Vagina (tissue), 2 donors: ENCODE measurements at places on chromosomes 2 and 18. TPM values are rescaled to one million over a fixed set of nuclear protein-coding genes. Genes with fewer than 3 reads are reported as not detected.

- no peaks in the 10 kb centered on the region for H3K36me3 ChIP-seq
- DNase-seq = no peak
- no peaks in the 10 kb centered on the region for H3K27me3 ChIP-seq
- H3K4me3 ChIP-seq = no peak overlapping the region
- no peak overlapping the region for H3K27ac ChIP-seq
These were observed 12.0 kb downstream of the THSD7B start for GRCh38 chr2:136777391-136777790.

DNA sequence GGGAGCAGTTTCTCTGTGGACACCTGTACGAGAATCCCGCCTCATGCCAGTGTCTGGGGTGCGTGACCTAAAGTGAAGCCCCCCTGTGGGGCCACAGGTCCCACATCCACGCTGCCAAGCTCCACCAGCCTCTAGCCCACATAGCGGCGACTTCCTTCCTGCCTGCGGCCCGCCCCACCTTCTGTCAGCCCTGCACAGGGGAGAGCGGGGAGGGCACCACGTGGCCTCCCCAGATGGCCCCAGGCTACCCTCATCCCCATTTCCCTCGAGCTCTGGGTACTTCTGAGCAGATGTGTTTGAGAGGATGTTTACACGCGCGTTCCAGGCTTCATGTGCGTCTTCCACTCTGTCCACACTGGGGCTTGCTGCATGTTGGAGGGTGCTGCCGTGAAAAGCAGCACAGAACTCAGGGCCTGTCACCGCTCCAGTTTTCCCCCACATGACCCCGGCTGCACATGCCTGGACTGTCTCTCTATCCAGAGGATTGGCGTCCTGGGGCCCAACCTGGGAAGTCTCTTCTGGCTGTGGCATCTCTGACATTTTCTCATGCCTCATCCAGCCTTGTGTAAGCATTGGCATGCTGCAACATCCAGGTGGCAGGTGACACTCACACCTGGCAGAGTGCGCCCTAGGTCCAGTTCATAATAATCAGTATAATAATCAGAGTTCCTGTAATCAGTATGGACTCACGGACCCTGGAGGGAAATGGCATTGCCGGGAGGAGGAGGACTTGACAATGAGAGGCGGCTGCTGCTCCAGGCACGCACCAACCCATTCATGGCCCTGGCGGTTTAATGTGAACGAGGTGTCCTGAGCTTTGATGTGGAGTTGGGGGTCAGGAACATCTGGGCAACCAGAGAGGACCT, 146.3 kb upstream of the TWIST2 start:
- H3K36me3 ChIP-seq = no peaks in the 10 kb centered on the region
- H3K4me3 ChIP-seq = no peak overlapping the region
- H3K27ac ChIP-seq = no peak overlapping the region
- no peaks in the 10 kb centered on the region for H3K27me3 ChIP-seq

- H3K27me3 ChIP-seq = no peaks in the 10 kb centered on the region
- H3K4me1 ChIP-seq = no peaks in the 10 kb centered on the region
- H3K36me3 ChIP-seq = no peaks in the 10 kb centered on the region
- H3K27ac ChIP-seq = no peak overlapping the region
- no peak for DNase-seq
These were observed 357.5 kb upstream of the ETAA1 start for GRCh38 chr2:67039517-67040103.

GRCh38 chr2:65574993-65575392, 142.6 kb upstream of the SPRED2 start:
- H3K4me3 ChIP-seq = no peak overlapping the region
- no peaks in the 10 kb centered on the region for H3K27me3 ChIP-seq
- H3K27ac ChIP-seq = no peak overlapping the region
- H3K36me3 ChIP-seq = no peaks in the 10 kb centered on the region

DNA sequence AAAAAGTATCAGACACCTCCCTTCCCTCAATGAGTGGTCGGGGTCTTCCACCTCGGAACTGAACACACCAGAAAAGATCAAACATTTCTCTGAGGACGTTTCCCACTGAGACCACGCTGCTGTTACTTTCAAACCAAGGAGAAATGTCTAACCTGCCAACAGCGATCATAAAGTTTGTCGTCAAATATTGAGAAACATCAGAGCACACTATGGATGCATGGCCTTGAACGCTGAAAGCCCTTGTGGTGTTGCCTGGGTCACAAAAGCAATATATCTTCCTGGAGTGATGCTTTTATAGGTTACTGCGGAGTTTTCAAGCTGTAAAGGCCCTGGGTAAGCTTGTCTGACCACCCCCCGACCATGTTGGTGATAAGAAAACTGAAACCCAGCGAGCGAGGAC, 70.2 kb upstream of the ID2 start:
- H3K36me3 ChIP-seq = no peaks in the 10 kb centered on the region
- H3K27me3 ChIP-seq = no peaks in the 10 kb centered on the region
- no peak overlapping the region for H3K4me3 ChIP-seq
- DNase-seq = no peak

DNA sequence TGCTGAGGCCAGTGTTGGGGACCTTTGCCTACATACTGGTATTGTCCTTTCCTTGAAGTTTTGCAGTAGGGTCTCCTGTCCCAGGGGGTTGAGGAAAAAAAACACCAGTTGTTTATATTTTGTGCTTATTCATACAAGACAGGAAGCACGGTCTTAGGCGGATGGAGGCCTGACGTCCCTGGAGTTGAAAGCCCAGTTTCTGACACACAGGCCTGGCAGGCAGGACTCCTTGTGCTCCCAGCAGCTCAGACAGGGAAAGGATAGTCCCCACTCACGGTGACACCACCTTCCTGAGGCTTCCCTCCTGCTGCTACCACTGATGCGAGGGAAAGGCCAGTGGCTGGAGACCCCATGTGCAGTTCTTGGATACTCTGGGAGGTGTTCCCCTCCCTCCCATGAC, 15.5 kb upstream of the SP100 start:
- H3K27ac ChIP-seq = no peak overlapping the region
- H3K4me3 ChIP-seq = no peak overlapping the region
- no peaks in the 10 kb centered on the region for H3K36me3 ChIP-seq
- no peaks in the 10 kb centered on the region for H3K4me1 ChIP-seq
- H3K27me3 ChIP-seq = no peaks in the 10 kb centered on the region

DNA sequence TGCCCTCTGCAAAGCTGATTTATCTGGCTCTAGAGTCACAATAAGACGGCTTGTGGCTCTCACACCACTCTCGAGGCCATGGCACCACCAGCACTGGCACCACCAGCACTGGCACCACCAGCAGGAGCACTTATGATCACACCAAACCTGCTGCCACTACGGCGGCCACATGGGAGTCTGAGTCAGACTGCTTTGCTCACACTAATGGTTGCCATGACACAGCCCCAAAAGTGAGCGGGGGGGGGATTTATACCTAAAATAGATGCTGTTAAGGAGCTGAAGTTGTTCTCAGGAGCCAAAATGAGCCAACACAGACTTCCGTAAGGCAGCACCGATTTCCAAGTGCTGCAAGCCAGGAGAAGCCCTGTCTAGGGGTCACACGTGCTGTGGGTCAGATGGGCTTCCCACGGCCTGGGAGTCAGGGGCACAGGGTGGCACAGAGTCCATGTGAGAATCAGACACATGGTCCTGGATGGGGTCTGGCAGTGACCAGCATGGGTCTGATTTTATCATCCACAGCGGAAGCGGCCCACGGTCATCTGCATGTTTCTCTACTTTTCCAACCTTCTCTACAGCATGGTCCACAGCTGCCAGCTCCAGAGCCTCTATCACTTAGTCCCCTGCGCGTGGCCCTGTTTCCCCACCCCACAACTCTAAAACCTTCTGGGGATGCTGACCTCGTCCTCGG, 16.7 kb downstream of the DNMT3A start:
- no peaks in the 10 kb centered on the region for H3K36me3 ChIP-seq
- H3K4me1 ChIP-seq = peaks cover 27% of the 10 kb centered on the region
- H3K27me3 ChIP-seq = no peaks in the 10 kb centered on the region
- no peak overlapping the region for H3K4me3 ChIP-seq
- no peak overlapping the region for H3K27ac ChIP-seq

- no peaks in the 10 kb centered on the region for H3K36me3 ChIP-seq
- no peaks in the 10 kb centered on the region for H3K27me3 ChIP-seq
- peaks cover 59% of the 10 kb centered on the region for H3K4me1 ChIP-seq
- peak overlapping the region; percentile 69 for H3K27ac ChIP-seq
- no peak for DNase-seq
- no peak overlapping the region for H3K4me3 ChIP-seq
These were observed 93.5 kb downstream of the ZNF516 start for GRCh38 chr18:76401498-76401897.

DNA sequence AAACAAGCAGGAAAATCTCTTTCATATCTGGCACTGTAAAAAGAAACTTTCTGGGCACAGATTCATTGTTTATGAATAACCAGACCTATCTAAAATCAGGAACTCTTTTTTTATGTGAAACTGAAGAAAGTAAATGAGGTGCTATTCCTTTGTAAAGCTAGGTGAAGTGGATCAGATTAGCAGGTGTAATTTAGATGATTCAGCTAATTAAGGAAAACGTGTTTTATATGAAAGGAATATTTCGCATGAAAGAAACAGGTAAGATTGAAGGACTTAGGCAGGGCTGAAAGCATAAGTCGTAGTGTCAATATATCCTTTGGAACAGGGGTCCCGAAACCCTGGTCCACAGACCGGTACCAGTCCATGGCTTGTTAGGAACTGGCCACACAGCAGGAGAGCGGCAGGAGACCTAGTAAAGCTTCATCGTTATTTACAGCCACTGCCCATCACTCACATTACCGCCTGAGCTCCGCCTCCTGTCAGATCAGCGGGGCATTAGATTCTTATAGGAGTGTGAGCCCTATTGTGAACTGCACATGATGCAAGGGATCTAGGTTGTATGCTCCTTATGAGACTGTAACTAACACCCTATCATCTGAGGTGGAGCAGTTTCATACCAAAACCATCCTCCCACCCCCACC, 20.3 kb upstream of the XIRP2 start:
- H3K4me1 ChIP-seq = no peaks in the 10 kb centered on the region
- H3K27me3 ChIP-seq = no peaks in the 10 kb centered on the region

GRCh38 chr2:159604159-159604558, 12.2 kb downstream of the BAZ2B start:
- no peak for DNase-seq
- no peak overlapping the region for H3K27ac ChIP-seq
- peaks cover 47% of the 10 kb centered on the region for H3K4me1 ChIP-seq
- H3K4me3 ChIP-seq = no peak overlapping the region

DNA sequence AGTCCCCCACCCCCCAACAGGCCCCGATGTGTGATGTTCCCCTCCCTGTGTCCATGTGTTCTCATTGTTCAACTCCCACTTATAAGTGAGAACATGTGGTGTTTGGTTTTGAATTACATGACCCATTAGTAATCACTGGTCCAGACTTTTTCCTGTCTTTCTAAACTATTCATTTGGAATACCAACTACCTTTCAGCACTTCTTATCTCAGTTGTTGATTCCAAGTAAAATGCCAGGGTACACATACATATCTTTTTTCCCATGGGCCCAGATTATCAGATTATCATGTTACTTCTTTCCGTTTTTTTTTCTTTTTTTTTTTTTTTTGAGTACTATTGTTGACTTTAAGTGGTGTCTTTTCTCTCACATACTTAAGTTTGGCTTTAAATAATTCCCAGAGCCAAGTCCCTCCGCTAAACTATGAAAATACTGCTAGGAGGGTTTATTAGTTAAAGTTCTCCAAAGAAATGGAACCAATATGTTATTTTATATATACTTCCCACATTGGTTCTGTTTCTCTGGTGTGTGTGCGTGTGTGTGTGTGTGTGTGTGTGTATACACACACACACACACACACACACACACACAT, 389.3 kb downstream of the IRS1 start:
- no peak overlapping the region for H3K4me3 ChIP-seq
- peaks cover 5% of the 10 kb centered on the region for H3K4me1 ChIP-seq
- no peak for DNase-seq
- no peaks in the 10 kb centered on the region for H3K36me3 ChIP-seq
- H3K27ac ChIP-seq = no peak overlapping the region

DNA sequence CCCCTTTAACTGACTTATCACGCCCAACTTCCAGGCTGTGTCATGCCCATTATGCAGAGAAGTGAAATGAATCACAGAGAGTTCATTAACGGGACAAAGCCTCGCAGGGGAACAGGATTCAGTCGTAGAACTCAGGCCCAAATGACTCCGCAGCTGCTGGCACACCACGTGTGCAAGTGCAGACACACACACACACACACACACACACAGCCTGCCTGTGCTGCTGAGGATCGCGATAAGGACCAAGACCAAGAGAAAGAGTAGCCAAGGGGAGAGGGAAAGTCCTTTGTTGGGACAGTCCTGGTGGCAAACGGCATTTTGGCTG, 90.0 kb upstream of the TAF1B start:
- no peaks in the 10 kb centered on the region for H3K36me3 ChIP-seq
- no peak for DNase-seq

DNA sequence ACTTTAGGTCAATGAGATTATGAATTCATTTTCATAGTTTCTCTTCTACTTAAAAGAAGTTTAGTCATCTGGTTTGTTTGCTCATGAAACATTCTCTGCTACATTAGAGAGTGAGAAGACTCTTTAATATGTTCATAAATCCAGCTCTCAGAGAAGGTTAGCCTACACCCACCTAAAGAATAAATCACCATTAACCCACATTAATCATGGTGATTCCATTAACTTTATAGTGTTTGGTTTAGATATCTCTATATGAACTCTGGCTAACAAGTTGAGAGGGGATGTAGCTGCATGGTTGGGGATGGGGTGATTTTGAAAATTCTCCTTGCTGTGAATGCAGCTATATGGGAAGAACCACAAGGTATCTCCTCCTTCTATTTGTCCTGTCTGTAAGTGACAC, 10.7 kb downstream of the TFPI start:
- no peaks in the 10 kb centered on the region for H3K27me3 ChIP-seq
- H3K36me3 ChIP-seq = no peaks in the 10 kb centered on the region
- DNase-seq = no peak
- no peak overlapping the region for H3K4me3 ChIP-seq
- peak overlapping the region; percentile 75 for H3K27ac ChIP-seq

- H3K4me1 ChIP-seq = no peaks in the 10 kb centered on the region
- no peak for DNase-seq
- no peak overlapping the region for H3K27ac ChIP-seq
- H3K4me3 ChIP-seq = no peak overlapping the region
- H3K27me3 ChIP-seq = no peaks in the 10 kb centered on the region
- H3K36me3 ChIP-seq = no peaks in the 10 kb centered on the region
These were observed 259.6 kb upstream of the PIK3C3 start for GRCh38 chr18:41695441-41695840.

The STPG4 gene
- 2.9 TPM for total RNA-seq

The GRB14 gene
- total RNA-seq = 2.7 TPM

The ARL4C gene
- 17.4 TPM for total RNA-seq
